Endodermal cell (in vitro differentiated cells): ENCODE measurements at places on chromosomes 2 and 18. TPM values are rescaled to one million over a fixed set of nuclear protein-coding genes. Genes with fewer than 3 reads are reported as not detected.

- DNase-seq = no peak
Measured at GRCh38 chr2:210577263-210578071, 21.1 kb downstream of the CPS1 start.

GRCh38 chr18:3015204-3015592, 2.3 kb upstream of the LPIN2 start:
- DNase-seq = no peak

Gene GAL3ST2
- total RNA-seq = 0.38 and 0.57 TPM in 2 replicates

DNA sequence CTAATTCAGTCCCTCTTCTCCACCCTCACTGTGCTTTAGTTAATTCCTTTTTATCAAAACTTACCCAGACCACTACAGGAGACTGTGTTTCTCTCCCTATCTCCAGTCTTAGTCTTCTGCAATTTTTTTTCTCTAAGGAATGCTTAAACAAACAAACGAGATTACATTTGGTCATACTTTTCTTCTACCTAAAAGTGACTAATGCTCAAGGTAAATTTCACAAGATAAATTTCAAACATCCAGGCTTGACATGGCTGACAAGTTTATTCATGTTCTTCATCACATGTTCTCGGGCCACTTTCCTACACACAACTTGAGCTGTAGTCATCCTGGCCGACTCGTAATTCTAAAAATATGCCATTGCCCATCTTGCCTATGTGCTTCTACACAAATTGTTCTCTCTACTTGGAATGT, 23.2 kb upstream of the ACSL3 start:
- DNase-seq = no peak

DNA sequence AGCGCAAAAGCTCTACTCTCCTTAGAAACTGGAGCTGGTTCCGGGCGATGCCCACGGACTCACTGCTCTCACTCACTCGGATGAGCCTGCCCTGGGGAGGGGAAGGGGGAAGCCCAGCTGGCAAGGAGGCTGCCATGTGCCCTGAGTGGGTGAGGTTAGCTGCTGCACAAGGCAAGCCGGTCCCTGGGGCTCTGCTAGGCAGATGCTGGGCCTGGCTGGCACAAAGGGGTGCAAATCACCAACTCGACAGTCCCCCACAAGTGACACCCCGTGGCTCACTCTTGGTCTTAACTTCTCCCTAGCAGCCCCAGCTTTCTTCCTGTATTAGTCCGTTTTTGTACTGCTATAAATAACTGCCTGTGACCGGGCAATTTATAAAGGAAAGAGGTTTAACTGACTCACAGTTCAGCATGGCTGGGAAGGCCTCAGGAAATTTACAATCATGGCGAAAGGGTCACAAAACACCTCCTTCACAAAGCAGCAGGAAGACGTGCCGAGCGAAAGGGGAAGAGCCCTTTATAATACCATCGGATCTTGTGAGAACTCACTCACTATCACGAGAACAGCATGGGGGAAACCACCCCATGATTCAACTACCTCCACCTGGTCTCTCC, 33.2 kb downstream of the ADCY3 start:
- no peak for DNase-seq

Gene IMMT
- total RNA-seq = 96.8 and 105 TPM in 2 replicates

- DNase-seq = no peak
Measured at GRCh38 chr2:120226316-120226715, 3.1 kb upstream of the TMEM185B start.

DNA sequence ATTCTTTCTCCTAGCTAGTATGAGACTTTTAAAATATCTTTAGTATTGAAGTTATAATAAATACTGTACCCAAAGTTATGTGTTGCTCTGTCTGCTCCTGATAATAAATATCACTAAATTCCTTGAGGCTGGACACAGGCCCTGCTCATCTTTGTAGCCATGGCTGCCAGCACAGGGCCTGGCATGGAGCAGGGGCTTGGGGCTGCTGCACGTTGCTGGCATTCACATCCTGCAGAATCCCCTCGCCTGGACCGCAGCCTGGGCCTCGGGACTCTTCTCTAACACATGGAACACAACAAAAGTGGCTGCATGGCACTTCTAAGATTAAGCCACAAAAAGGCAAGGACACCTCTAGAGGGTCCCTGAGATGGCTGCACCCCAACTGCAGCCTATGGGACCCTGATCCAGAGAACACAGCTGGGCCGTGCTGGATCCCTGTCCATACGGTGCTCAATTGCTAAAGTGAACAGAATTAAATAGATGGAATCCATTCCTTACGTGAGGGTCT, 477.5 kb upstream of the MYT1L start:
- peak; percentile 26 for DNase-seq

DNA sequence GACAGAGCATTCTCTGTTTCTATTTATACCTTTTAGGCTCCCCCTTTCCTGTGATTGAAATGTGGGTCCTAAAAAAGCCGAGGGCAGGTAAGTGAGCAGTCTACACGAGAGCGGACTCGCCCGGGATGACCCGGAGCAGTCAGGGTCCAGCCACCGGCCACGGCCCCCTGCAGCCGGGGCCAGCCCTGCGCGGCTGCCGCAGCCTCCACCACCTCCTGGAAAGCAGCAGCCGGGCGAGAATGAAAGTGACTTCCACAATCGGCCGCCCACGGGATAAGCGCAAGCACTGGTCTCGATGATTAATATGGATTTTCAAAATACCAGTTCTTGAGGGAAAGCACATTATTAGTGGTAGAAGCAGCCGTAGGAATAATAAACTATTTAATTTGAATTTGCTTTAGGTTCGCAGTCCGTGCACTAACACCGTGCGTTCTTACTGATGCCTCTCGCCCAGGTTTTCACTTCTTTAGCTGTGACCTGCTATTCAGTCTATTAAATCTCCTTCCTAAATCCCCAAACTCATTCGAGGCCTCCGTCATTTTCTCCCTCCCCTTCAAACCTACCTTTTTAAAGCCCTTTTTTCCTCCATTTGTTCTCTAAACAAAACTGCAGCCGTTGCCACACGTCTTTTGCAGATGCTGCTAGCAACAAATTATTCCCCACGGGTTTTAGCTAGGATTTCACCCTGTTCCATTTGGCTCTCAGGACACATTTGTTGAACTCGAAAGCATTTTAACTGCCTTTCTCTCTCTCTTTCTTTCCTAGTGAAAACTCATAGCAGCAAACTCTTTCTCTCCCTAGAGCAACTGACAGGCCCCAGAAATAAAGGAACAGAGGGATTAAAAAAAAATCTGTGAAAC, 1015.1 kb upstream of the PIK3C3 start:
- DNase-seq = no peak

DNA sequence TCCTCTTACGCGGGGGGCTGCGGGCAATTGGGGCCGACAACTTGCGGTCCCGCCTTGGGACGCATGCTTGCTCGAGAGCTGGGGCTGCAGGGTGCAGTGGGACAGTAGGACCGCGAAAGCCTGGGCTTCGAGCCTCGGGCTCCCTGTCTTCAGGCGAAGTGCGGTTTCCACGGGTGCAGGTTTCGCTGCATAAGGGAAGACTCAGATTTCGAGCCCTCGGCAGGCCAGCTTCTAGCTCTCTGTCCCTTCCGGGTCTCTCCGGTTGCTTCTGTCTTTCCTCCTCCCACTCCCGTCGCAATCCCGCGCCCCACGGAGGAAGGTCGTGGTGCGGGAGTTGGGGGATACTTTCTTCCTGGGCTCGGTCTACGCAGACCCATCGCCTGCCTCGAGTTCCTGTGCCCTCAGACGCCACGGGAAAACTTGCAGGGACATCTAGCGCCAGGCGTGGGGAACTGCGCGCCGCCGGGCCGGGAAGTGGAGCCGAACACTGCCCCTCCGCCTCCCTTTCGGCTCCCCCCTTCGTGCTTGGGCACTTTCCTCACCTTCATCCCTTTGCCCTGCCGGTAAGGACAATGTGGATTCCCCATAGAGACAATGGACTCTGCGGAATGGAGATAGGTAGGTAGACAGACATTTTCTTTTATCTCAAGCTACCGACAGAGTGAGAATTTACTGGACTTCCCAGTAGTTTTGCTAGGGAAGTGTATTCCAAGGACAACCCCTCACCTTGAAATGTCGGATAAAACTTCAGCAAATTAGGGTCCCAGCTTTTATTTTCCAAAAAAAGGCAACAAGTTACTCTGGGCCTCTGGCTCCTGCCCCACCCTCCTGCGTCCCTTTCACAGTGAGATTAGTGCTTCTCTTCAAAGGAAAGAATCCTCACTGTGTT, 4.2 kb upstream of the HOXD13 start:
- peak; percentile 92 for DNase-seq

- no peak for DNase-seq
Measured at GRCh38 chr2:8288206-8288605, 393.6 kb upstream of the ID2 start.

GRCh38 chr18:2856547-2857170, 9.9 kb downstream of the EMILIN2 start:
- DNase-seq = no peak

GRCh38 chr2:217105733-217106649, 246.1 kb upstream of the TNP1 start:
- DNase-seq = peak; percentile 56

Gene RBM43
- 1.1 to 2.3 TPM (median 1.1 TPM) in 3 replicates for total RNA-seq

DNA sequence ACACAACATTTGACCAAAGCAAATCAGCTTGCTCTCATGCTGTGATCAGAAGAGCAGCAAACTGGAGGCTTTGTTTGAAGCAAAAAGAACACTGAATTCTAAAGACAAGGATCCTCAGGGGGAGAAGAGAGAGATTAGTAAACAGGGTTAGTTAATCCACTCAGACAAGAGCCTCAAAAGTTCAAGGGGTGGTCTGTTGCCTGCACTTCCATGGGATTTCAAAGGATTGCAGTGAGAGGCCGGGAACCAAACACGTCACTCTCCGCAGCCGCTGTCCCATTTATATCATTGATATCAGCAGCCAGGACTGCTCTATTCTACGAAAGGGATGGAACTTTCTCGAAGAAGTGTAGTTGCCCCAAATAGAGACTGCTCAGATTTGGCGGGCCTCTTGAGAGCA, 97.8 kb upstream of the SP3 start:
- peak; percentile 55 for DNase-seq

Gene CD28
- not detected in 2 replicates for total RNA-seq

- DNase-seq = no peak
Measured at GRCh38 chr2:196365923-196366322, 194.5 kb upstream of the STK17B start.
